ENCODE measurements at places on chromosomes 6 and 20. TPM values are rescaled to one million over a fixed set of nuclear protein-coding genes. Genes with fewer than 3 reads are reported as not detected.

The IYD gene
- total RNA-seq, result not detected

The SOBP gene
- 0.27 TPM for total RNA-seq

The RTF2 gene
- total RNA-seq, result 131 TPM

The PSORS1C2 gene
- total RNA-seq, result not detected

The PXDC1 gene
- 0.32 TPM for total RNA-seq

All from T-helper 1 cell treated with Interleukin-12 subunit alpha and Interleukin-12 subunit beta and Interleukin-4 antibody, amounts not matched to agents 30 ng/mL and 1 ng/mL, for 36 hours (primary cell).